ENCODE measurements at places on chromosomes 12 and 14.

DNA sequence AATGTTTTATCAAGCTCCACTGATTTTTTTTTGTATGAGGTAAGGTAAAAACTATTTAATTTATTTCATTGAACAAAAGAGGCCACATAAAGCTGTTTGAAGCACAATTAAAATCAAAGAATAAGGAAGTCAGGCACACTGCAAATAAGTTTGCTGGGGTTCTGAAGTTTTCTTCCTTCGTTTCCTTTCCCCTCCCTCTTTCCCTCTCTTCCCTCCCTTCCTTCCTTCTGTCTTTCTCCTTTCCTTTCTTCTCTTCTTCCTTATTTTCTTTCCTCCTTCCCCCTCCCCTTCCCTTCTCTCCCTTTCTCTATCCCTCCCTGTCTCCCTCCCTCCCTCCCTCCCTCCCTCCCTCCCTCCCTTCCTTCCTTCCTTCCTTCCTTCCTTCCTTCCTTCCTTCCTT lies 78.7 kb downstream of the ALX1 start:
- no peak for DNase-seq

- DNase-seq = no peak
Observed at GRCh38 chr12:42130672-42131402, 13.8 kb downstream of the GXYLT1 start.

- no peak for DNase-seq
Observed at GRCh38 chr12:38890102-38890855, 15.1 kb downstream of the CPNE8 start.

GRCh38 chr12:103505371-103506236 lies 9.8 kb upstream of the C12orf42 start:
- no peak for DNase-seq

DNA sequence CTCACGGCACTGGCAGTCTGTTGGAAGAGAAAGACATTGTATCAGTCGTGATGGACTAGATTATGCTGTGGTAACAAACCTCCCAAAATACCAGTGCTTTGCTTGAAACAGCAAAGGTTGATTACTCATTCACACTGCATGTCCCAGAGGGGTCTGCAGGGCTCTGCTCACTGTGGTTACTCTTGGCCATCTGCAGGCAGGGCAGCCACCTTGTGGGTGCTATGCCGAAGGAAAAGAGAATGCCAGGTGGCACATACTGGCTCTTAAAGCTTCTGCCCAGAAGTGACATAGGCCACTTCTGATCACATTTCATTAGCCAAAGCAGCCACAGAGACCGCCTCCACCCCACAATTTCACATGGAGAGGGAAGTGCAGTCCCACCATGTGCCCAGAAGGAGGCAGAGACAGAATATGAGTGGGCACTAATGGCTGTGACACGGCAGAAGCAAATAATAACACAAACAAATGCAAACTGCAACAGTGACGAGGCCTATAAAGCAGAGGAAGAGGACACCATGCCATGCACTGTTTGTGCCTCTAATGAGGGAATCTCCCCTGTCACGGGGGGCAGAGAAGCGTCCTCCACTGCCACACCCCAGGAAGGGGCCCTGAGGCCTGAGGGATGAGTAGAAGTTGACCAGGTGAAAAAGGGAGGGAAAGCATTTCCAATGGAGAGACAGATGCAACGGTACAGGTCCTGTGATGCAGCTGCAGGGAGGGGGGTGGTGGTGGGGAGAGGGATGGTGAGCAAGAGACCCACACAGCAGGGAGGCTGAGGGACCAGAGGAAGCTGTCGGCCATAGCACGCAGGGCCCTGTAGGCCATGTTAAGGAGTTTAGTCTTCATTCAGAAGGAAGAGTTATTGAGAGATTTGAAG lies 51.7 kb upstream of the KICS2 start:
- no peak for DNase-seq

- DNase-seq = no peak
Observed at GRCh38 chr12:52275686-52276085, 1.2 kb downstream of the KRT86 start.

DNA sequence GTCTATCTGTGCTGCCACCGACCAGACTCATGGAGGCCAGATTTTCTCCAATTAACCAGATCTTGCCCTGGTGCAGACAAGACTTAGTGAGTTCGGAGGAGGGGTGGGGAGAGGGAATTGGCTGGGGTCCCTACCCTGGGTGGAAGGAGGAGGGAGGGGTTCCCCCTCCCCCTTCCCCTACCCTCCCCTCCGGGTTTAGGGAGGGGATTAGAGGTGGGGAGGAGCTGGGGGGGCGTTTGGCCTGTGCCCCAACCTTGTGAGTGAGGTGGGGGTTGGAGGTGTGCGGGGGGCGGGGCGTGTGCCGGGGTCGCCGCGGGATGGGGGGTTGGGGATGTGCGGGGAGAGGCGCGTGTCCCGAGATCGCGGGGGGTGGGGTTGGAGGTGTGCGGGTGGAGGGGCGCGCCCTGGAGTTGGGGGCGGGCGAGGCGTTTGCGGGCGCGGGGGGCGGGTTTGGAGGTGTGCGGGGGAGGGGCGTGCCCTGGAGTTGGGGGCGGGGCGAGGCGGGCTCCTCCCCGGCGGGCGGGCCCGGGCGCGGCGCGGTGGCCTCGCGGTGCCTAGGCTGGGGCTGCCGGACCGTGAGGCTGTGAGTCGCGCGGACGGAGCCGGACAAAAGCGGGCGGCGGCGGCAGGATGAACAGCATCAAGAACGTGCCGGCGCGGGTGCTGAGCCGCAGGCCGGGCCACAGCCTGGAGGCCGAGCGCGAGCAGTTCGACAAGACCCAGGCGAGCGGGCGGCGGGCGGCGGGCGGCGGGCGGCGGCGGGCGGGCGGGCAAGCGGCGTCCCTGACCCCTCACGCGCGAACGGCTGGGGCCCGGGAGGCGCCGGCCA lies at the start of gene HIP1R:
HIP1R (plus strand) TSS at position 537 of the 829 bp plus-strand sequence; CDS start at position 631, 94 bp downstream.
- DNase-seq = no peak

DNA sequence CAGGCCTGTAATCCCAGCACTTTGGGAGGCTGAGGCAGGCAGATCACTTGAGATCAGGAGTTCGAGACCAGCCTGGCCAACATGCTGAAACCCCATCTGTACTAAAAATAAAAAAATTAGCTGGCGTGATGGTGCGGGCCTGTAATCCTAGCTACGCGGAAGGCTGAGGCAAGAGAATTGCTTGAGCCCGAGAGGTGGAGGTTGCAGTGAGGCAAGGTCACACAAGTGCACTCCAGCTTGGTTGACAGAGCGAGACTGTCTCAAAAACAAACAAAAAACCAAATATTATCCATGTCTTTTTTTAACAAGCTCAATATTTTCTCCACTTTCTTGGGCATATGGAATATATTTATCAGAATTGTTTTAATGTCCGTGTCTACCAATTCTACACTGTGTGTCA lies 89.6 kb downstream of the LMNTD1 start:
- no peak for DNase-seq

DNA sequence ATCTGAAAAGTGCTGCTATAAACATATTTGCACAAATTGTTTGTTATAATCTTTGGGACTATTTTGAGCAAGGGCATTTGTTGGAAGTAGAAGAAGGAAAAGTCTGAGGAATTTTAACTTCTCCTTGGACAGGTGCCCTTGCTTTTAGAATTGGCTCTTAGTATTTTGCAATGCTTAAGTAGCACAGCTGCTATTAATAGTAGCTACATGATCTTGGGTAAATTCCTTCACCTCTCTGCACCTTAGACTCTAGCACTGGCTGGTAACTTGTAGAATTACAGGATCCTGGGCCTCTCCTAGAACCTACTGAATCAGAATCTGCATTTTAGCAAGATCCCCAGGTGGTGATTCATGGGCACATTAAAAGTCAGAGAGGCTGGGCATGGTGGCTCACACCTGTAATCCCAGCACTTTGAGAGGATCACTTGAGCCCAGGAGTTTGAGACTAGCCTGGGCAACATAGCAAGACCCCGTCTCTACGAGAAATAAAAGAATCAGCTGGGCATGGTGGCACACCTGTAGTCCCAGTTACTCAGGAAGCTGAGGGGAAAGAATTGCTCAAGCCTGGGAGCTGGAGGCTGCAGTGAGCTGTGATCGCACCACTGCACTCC lies 10.8 kb upstream of the TMEM120B start:
- DNase-seq = no peak

DNA sequence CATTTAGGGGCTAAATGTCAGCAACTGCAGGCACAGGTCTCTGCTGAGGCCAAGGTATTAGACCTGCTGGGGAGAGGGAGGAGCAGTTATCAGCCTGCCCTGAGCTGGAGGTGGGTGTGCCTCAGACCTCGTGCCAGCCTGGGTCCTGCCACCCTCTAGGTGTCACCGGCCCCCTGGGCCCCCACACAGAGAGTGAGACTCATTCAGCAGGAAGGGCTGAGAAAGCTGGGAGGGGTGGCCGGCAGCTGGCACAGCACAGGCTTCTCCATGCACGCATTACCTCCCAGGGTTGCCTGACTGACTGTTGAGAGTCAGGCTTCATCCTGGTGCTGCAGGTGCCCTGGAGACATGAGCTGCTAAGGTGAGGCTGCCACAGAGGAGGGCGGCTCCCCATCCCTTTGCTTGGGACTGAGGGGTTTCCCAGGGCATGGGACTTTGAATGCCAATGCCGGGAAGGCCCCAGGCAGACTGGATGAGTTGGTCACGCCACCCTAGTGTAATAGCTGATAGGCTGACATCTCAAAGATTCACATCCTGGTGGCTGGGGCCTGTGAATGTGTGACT lies 75.3 kb upstream of the C14orf180 start:
- no peak for DNase-seq

- no peak for DNase-seq
Observed at GRCh38 chr12:52528641-52529143, 8.5 kb upstream of the KRT5 start.

GRCh38 chr14:99534863-99535262 lies 53.7 kb downstream of the CCNK start:
- no peak for DNase-seq

DNA sequence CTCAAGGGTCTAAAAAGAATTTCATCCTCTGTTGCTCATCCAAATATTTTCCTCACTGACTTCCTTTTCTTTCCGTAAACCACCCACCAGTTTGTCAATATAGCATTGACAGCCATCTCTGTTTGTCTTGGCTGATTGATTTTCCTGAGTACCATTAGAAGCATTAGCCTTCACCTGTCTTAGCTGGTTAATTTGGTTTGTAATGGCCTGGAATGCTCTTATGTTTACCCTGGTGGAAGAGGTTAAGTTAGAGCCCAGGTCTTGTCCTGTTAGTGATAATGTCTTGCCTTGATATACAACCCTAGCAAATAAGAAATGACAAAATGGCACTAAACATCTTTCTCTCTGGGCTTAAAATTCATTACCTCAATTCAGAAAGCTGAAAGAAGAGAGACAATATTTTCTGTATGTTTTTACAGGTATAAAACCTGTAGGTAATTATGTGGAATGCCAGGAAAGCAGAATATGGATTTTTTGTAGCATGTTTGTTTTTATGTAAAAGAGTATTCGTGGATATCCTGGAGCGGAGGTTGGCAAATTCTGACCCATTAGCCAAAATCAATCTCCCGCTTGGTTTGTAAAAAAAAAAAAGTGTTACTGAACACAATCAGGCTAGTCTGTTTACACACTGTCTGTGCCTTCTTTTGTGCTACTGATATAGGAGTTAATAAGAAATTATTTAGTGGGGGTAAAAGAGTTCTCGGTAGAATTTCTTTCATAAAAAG lies 224.4 kb upstream of the DAAM1 start:
- DNase-seq = no peak

DNA sequence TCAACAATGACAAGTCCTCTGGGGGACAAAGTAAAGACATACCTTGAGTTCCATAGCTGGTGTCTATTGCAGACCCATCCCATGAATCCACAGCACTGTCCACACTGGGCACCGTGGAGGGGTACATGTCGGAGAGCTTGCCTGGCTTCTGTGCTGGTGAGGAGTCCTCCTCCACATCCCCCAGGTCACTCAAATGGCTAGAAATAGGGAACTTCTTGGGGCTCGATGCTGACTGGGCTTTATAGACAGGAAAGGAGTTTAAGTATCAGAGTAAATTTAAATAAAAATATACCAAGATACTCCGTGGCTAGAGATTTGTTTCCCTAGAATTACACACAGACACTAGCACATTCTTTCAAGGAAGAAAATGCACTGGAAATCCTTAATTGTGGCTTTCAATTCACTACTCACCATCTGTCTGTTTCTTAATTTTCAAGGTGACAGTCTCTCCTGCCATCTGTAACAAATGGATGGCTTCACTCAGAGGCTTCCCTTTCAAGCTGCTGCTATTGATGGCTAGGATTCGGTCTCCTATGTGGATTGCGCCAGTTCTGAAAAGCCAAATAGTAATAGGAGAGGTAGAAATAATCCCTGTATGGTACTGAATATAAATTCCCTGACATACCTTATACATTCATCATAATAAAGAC lies 90.1 kb downstream of the HELB start:
- no peak for DNase-seq

DNA sequence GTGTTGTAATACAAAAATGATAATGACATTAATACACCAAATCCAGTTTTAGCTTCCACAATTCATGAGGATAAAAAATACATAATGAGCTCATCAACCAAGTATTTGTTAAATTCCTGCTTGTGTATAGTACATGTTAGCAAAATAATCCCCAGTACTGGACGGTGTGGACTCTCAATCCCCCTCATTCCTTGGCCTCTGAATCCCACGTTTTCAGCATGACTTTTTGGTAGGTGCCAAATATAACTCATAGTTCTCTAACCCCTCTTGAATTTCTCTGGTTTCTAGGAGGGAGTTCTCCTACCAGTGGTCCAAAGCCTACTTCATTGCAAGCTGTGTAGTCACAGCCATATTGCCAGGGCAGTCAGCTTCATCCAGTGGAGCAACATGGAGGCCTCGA lies 41.4 kb upstream of the EPS8 start:
- no peak for DNase-seq

GRCh38 chr12:62233805-62234204 lies 26.4 kb upstream of the USP15 start:
- DNase-seq = no peak

- no peak for DNase-seq
Observed at GRCh38 chr12:69619050-69619449, 8.3 kb upstream of the LRRC10 start.

- DNase-seq = no peak
Observed at GRCh38 chr12:71438670-71439361, 782 bp upstream of the LGR5 start.

DNA sequence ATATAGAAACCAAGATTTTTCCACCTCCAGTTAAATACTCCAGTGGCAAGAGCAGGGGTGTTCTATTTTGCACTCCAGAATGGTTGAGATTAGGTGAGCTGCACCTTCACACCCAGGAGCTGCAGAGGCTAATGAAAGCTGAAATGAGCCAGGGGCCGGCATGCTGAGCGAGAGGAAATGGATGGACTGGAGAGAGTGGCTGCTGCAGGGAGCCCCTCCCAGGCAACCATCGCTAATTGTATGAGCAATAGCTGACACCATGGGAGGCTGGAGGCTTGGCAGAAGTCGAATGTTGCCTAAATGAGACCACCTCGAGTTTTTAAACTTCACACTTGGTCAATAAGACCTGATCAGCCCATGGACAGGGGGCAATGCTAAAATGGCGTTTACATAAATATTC lies 301.8 kb upstream of the TMPO start:
- DNase-seq = no peak

- no peak for DNase-seq
Observed at GRCh38 chr14:60639674-60640073, 9.6 kb downstream of the SIX1 start.

DNA sequence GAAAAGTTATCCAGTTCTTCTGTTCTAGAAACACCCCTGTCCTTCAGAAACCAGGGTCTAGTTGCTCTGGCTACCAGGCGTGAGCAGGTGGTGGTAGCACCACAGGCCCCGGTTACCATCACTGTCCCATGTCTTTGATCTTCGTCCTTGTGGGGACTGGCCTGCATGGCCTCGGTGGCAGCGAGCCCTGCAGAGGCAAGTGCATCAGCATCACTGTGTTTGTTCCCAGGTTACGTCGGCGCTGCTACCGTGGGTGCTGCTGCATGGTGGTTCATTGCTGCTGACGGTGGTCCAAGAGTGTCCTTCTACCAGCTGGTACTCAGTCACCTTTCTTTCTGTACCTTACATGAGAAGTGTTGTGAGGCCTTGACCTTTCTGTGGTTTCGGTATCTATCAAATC lies 58.9 kb downstream of the ANAPC7 start:
- DNase-seq = no peak

Measured in GOT3 (cell line).